ENCODE measurements at places on chromosomes 2 and 18.
A peak's percentile ranks its signal among the peaks of the same experiment; 100 is the strongest.

- no peak for DNase-seq
Measured at GRCh38 chr2:7771781-7772180, 854.6 kb downstream of the RNF144A start.

GRCh38 chr2:203822240-203822639 lies 45.3 kb upstream of the CTLA4 start:
- DNase-seq: no peak

DNA sequence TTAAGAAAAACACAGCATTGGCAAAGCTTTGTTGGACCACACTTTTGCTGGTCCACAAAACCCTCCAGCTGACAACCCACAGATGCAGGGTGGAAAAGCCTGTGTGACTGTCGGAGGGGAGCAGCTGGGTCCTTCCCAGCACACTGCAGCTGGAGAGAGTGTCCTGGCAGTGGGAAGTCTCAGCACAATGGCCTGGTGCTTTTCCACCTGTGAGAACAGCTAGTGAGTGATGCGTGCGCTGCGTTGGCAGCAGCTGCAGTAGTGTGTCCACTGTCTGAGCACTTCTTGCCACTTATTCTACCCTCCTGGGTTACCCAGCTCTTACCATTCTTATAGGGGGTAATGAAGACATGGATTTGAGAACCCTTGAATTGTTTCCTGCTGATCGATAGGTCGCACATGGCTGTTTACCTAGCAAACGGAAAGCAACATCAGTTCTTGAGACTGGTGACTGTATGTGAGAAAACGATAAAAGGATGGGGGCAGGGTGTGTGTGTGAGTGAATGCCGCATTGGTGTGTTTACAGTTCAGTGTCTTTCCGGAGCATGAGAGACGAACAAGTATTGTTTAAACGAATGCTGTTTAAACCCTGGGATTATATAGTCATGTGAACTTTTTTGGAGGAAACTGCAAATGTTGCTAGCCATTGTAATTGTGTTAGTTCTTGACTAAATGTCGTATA lies 69.7 kb downstream of the LYPD6 start:
- peak; percentile 70 for DNase-seq

GRCh38 chr2:234322766-234323465 lies 174.0 kb downstream of the ARL4C start:
- no peak for DNase-seq

GRCh38 chr2:190470256-190470826 lies 62.2 kb downstream of the MFSD6 start:
- no peak for DNase-seq

DNA sequence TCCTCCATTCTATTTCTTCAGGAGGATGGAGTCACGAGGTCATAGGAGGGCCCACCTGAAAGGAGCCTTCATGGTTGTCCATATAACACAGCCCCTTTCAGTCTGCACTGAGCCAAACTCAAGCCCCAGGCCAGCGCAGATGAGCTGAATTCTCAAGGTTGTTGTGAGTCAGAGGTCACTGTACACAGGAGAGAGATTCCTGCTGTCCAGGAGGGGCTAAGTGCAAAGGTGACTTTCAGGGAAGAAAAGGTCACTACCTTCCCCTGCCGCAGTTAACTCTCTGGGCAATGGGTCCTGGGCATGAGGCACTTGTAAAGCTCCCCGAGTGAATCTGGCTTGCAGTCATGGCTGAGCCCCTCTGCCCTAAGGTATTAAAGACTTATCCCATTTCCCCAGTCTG lies 150.7 kb downstream of the CTIF start:
- no peak for DNase-seq

DNA sequence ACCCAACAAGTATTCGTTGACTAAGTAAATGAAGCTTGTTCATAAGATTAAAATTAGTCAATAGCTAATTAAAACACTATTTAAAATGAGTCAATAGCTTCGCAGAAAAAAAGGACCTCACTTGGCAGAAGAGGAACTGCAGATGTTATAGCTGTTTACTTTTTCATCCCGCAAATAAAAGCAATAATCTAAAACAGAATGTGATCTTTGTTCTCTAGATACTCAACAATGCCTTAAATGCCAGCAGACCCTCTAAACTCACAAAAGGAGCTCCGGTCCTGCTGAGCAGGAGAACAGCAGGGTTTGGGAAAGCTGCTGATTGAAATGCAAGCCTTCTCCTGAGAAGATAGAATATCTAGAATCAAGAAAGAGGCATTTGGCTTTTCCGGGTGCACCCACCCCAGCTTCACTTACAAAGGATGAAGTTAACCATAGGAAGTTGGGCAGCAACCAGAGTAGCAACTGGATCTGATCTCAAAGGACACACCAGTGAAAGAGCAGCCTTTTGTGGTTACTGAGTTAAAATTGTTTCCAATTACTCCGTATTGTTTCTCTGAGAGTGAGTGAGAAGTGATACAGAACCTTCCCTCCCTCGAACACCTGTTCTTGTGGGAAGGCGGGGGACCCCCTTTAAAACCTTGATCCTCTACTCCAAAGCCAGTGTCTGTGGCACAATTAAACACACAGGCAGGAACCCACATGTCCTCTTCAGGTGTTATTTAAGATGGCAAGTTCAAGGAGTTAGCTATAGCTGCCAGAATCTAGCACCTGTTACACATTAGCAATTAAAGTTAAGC lies 6.8 kb downstream of the CCBE1 start:
- DNase-seq: no peak

DNA sequence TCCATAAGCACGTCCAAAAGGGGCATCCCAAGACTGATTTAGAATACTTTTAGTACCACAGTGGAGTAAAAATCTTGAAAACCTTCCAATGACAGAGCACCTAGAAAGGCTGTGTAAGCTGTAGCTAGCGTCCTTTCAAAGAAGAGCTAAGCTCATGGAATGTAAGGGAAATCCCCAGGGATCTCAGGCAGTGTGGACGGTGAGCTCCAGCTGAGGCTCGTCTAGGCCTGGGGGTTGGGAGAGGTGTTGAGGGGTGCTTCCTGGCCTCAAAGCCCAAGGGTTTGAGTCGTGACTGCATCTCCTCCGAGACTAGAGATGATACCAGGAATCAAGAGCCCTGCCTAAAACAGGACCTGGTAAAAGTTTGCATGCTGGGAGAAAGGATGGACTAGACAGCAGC lies 7.6 kb downstream of the CTIF start:
- no peak for DNase-seq

DNA sequence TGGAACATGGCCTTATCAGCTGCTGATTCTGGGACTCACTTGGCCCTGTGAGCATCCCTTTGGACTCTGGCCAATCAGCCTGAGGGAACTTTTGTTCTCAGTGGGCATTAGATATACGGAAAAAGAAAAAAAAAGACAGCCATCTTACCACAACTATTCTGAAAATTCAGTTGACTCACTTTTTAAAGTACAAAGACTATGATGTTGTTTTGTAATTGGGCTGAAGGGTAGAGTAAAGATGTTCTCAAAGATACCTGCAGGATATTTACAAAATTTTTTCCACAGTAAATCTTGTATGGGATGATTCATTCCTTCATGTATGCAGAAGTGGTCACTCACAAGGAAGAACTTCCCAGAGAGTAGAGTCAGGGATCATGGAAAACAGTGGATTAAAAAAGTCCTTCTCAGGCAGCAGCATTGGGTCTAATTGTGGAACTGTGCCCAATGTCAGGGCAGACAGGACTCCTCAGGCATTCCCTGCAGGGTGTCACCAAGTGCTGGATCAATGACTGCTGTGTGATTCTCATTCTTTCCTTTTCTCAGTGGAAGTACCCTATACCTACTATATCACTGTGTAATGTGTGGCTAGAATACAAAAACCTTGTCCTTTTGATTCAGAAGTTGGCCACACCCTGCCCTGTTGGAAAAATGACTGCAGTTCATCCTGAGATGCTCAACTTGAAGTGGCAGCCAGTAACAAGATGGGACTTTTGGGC lies 35.4 kb downstream of the SULT1C4 start:
- no peak for DNase-seq

GRCh38 chr2:120253021-120253882 lies 600 bp downstream of the RALB start:
- peak; percentile 46 for DNase-seq

DNA sequence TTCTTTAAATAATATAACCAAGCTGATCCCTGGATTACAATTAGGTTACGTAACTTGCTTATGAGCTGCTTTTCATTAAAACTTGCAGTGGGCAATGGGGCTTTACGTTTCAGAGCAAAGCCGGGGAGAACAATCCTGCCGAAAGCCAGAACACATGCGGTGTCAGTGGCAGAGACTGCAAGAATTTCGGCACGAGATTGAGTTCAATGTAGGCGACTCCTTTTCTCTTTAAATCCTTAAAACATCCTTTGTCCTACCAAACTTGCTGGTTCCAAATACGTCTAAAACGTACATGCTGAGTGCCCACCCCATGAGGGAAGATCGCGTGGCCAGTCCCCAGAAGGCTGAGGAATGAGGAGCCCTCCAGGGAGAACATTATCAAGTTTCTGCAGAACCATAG lies 36.8 kb upstream of the NCOA1 start:
- DNase-seq: no peak

- no peak for DNase-seq
Measured at GRCh38 chr2:217293607-217294006, 433.7 kb upstream of the TNP1 start.

- DNase-seq: no peak
Measured at GRCh38 chr2:106664669-106665068, 177.5 kb downstream of the CD8B2 start.

DNA sequence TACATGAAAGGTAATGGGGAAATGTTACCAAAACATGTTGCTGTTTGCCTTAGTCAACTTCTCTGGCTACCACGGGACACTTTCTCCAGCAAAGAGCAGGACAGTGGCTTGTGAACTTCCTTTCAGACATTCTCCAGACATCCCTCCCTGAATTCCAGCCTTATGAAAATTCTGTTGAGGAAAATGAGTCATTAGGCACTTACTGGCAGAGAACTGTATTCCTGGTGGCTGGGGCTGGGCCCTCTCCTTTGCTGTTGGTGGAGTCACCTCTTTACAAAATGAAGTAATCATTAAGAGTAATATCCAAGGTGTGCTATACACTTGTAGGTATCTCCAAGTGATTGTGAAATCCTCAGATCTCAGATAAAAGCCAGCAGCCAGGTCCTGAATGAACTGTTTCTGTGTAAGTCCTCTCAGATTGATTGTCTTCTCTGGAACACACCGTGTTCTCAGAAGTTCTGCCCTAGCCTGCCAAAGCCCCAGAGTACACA lies 1.3 kb upstream of the FAP start:
- no peak for DNase-seq

GRCh38 chr18:14949800-14950664 lies 202.1 kb downstream of the ANKRD30B start:
- DNase-seq: no peak

- no peak for DNase-seq
Measured at GRCh38 chr2:29084554-29084953, 10.2 kb upstream of the PCARE start.

DNA sequence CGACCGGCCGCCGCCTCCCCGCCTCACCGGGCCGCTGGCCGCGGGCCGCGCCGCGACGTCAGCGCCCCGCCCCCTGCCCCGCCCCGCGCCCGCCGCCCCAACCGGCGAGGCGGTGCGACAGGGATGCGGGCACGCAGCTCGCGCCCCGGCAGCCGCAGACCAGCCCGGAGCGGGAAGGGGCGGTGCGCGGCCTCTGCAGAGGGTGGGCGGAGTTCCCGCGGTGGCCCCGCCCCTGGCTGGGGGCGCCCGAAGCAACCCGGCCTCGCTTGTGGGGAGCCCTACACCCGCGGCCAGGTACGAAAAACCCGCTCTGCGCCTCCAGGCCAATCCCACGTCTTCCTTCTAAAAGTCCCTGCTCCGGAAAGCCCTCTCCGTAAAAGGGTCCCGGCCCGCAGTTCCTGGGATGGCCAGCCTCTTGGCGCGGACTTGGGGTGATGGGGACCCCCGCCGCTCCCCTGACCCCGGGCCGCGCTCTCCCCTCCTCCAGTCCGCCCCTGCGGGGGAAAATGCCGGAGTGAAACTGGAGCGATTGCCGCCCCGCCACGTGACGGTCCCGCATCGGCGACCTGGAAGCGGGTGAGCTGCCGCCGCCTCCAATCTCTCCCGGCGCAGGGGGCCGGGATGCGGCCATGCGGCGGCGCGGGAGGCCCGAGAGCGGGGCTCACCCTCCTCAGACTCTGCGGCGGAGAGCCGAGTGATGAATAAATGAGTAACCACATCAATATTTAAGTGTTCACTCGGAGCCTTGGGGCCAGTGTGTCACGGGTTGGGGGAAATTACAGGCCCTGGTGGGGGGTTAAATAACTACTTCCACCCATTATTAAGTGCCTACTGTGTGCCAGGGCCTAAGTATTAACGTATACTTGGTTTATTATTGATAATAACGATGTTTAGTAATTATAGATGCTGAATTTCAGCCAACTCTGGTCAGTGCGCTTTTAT lies at the start of gene RAB11FIP5:
RAB11FIP5 (minus strand) TSS at position 36 of the 942 bp plus-strand sequence. CDS start 171 bp downstream, outside the sequence.
- DNase-seq: peak; percentile 69

DNA sequence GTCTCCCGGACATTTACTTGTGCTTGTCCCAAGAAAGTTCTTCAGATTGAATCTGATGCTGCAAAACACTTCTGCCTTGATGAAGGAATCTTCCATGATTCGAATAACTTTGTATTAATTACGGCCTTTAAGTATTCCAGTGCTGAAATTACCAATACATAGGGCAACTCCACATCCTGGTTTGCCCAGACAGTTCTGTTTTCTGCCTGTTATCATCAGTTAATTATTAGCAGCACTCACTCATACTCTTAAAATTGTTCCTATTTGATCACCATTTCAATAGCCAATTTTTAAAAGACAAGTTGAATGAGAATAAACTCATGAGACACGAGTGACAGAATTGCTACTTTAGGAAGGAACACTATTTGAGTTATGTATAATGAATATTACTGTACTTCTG lies 620.7 kb upstream of the ZEB2 start:
- DNase-seq: no peak

- DNase-seq: no peak
Measured at GRCh38 chr2:112048887-112049286, 6.2 kb upstream of the TMEM87B start.

GRCh38 chr2:17851731-17852585 lies 26.5 kb upstream of the KCNS3 start:
- DNase-seq: peak; percentile 69

DNA sequence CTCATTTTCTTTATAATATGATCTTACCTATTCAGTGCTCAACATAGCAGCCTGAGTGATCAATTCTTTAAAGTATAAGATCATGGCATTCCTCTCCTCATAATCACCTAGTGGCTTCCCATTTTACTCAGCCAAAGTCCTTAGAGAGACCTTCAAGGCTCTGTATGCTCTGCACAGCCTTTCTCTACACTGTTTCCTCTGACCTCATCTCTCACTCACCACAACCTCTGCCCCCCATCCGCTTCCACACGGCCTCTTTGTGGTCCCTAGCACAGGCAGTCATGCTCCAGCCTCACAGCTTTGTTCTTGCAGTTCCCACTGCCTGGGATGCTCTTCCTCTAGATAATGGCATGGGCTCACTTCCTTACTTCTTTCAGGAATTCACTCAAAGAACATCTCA lies 109.2 kb downstream of the HIBCH start:
- no peak for DNase-seq

DNA sequence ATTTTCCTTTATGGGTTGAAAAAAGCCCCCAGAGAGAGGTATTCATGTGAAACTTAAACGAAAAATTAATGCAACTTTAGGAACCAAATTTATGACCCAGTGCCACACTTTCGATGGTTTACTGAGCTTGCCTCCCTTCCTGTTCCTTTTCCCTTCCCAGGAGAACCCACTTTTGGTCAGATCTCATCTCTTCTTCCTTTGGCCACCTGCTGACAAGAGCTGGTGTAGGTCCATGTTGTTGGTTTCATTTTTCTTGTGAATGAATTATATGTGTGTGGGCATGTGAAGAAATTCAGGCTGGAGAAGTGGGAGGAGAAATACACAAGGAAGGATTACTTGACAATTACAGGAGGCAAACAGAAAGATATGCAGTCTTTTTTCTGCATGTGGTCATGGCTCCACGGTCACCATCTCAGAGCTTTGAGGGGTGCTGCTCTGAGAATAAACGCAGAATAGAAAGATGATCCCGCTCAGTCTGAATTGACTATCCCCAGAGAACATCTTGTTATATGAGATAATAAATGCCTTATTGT lies 111.3 kb upstream of the TCF4 start:
- no peak for DNase-seq
